Activated CD8-positive, alpha-beta memory T cell treated with anti-CD3 and anti-CD28 coated beads for 4 hours (primary cell): ENCODE measurements at places on chromosomes 1 and 21.

- DNase-seq, result no peak
These were observed 40.2 kb downstream of the LMO4 start for GRCh38 chr1:87368907-87369306.

DNA sequence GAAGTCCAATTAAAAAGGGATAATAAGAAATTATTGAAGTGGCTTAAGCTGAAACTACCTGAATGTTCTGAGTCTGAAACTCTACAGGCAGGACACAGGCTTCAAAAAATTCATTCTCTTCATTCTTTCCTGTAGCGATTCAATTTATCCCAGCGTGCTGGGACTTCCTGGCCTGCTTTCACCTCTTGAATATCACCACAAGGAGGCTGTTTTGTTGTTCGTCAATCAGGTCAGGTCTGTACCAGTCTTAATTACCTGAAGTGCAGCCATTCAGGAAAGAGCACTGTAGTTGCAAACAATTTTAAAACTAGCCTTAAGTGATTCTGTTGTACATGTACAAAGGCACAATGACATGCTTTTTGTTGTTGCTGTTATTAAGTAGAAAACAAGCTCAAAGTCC lies 38.4 kb downstream of the FYB2 start:
- DNase-seq, result no peak

DNA sequence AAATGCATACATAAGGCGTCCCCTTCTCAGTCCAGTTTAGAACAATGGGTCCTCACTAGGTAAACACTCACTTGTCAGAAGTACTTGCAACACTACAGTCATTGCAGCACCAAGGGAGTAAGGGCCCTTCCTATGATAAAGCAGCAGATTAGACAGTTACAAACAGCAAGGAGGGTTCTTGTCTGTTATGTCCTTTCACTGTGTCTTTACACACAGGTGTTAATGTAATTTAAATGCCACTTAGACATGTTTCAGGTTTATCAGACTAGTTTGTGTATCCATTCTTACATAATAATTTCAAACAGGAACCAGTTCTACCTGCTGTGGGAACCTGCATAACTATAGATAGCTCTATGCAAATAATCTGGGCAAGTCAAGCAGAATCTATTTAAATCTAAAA lies 105.6 kb upstream of the USH2A start:
- no peak for DNase-seq

DNA sequence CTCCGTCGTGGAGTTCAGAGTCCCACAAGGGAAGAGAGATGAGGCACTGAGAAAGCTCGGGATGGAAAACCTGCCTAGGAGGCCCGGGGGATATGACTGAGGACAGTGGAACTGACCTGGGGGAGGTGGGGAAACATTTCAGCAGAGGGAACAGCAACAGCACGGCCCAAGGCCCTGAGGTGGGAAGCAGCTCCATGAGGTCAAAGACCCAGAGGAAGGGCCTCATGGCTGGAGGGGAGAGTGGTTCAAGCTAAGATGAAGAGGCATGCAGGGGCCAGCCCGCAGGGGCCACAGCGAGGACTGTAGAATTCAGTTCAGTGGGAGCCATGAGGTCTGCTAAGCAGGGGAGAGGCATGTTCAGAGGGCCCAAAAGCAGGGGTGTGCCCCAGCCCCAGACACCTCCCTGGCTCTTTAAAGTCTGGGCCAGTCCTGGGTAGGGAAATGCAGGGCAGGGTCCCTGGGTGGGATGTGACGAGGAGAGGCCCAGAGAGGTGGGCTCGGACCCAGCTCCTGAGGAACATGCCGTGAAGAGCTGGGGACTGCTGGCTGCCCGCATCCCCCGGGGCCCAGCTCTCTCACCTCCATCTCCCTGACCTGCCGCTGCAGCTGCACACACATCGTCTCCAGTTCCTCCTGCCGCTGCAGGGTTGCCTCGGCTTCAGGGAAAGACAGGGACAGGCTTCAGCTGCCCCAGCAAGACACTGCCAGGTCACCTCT lies 9.9 kb downstream of the UBXN11 start:
- no peak for DNase-seq

DNA sequence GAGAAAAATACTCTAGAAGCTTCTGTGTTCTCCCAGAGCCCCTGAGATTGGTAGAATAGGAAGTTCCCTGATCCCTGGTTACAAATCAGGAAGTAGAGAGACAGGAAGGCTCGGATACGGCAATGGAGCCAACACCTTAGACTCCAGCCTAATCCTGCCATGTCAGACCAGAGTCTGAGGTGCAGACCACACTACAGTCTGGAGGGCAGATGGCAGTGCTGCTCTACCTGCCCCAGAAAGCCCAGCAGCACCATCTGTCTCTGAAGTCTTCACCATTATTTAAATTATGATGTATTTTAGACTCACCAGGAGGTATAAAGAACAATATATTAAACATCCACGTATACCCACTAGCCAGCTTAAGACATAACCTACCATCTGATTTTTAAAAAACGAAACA lies 93.0 kb downstream of the MTR start:
- no peak for DNase-seq

GRCh38 chr1:114088392-114089299 lies 65.0 kb downstream of the SYT6 start:
- no peak for DNase-seq

- DNase-seq, result no peak
These were observed 29.0 kb downstream of the JUN start for GRCh38 chr1:58754683-58755467.

GRCh38 chr1:147771226-147772125 lies 11.1 kb upstream of the GJA5 start:
- DNase-seq, result no peak

GRCh38 chr1:217072926-217073325 lies 349.7 kb upstream of the ESRRG start:
- no peak for DNase-seq

- no peak for DNase-seq
These were observed 972 bp downstream of the CFAP410 start for GRCh38 chr21:44337941-44338895.

GRCh38 chr1:31295874-31296485 lies 608 bp downstream of the SNRNP40 start:
- no peak for DNase-seq

- DNase-seq, result no peak
These were observed 2.9 kb downstream of the KRTAP10-7 start for GRCh38 chr21:44603109-44603875.

DNA sequence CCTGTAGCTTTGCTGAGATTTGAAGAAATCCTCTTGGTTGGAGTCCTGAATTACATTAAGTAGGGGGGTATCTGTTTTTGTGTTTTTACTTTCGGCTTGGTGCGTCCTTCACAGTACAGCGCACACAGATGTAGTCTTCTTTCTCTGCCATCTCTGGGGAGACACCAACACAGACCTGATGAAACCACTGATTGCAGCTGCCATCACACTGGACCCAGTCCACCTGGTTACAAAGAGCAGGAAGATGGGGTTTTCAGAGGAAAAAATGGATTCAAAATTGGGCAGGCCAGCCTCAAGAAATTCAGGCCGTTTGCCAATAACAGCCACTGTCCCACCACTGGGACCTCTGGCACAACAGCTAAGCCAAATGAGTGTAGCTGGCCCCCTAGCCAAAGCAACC lies 18.7 kb upstream of the SYT2 start:
- DNase-seq, result no peak

DNA sequence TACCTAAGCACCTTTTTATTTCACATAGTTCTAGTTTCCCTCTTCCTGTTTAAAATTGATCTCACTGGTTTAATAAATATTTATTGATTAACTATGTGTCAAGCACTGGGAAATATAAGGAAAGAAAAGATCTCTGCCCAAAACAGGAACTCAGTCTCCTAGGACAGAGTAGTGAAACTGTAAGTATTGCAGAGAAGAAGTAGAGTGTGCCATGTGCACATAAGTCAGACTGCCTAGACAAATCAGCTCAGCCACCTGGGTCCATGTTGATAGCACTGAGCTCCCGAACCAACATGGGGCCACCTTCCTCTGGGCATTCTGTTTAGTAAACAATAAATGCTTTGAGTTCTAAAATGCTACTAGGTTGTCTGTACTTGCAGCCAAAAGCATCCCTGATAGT lies 9.8 kb upstream of the SSX2IP start:
- DNase-seq, result no peak

GRCh38 chr1:200958597-200958996 lies 63.9 kb downstream of the INAVA start:
- no peak for DNase-seq

GRCh38 chr1:27603681-27604578 lies at the start of gene AHDC1:
TSS of gene AHDC1 (minus strand) at chr1:27604144. CDS start at chr1:27552115, 52,029 bp downstream.
- peak; percentile 79 for DNase-seq

DNA sequence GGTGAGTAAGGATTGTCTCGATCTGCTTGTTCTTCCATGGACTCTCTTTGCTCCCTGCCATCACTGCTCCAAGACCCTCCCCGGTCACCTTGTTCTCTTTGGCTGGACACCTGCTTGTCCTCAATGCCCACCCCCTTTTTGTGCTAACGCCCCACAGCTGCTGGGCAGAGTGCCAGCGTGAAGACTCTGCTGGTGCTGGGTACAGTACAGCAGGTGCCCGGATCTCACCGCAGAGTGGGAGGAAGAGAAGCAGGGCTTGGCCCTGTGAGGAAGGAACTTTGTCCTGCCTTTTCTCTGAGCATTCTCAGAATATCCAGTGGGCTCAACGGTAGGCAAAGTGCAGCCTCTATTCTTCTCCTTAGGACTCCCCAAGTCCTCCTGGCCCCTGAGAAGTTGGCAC lies 90.1 kb downstream of the PLXNA2 start:
- no peak for DNase-seq

GRCh38 chr21:33942426-33942825 lies 26.8 kb upstream of the ATP5PO start:
- DNase-seq, result no peak

DNA sequence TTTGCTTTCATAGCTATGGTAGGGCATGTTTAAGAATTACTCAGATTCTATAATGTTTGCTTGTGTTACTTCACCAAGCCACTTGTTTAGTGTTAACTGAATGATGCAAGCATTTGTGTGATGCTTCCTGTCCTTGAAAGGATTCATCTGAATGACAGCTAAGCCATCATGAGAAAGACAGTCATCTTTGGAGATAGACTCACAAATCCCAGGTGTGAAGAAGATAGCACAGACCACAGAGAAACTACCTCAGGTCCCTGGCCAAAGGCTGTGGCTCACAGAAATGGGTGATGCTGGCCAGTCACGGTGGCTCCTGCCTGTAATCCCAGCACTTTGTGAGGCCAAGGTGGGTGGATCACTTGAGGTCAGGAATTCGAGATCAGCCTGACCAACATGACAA lies 321.4 kb downstream of the DPYD start:
- no peak for DNase-seq

DNA sequence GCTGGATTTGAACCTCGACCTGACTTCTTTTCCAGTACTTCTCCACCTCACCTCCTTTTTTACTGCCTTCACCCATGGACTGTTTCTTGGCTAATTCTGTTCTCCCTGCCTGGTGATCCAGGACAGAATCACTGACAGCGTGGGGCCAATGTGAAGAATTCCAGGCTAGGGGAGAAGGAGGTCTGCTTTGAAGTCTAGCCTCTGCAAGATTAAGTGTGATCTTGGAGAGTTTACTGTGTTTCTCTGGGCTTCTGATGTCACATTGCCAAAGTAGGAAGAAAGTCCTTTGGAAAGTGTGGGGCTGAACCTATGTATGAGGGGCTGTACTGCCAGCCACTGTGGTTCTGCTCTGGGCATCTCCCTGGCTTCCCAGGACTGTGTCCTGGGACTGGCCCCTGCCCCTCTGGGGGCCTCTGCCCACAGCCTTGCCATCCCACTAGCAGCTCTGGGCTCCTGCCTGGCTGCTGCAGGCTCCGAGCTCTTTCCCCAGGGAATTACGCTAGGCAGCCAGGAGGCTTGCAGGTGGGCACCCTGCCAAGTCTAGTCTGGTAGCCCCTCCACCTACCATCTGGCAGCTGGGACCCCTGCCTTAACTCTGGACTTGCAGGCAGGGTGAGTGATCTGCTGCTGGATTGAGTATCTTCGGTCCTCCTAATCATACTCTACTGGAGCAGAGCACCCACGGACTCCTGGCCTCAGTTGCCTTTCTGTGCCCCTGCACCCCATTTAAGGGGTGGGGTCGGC lies 52.2 kb downstream of the YARS1 start:
- no peak for DNase-seq

GRCh38 chr1:169491845-169492281 lies 6.1 kb upstream of the SLC19A2 start:
- no peak for DNase-seq

DNA sequence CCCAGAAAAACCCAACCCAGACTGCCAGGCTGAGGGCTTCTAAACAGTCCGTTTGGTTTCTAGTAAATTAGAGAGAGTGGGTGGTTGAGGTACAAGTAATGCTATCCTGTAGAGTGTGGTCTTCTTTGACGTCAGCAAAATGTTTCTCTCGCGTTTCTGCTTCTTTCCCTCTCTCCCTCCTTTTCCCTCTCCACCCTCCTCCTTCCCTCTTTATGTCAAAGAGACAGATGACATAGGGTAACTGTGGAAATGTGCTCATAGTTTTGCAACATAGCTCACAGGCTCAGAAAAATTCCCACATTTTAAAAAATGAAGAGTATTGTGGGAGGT lies 158.3 kb downstream of the TOMM20 start:
- DNase-seq, result no peak

- no peak for DNase-seq
These were observed 171.1 kb downstream of the RHOU start for GRCh38 chr1:228906223-228906860.

DNA sequence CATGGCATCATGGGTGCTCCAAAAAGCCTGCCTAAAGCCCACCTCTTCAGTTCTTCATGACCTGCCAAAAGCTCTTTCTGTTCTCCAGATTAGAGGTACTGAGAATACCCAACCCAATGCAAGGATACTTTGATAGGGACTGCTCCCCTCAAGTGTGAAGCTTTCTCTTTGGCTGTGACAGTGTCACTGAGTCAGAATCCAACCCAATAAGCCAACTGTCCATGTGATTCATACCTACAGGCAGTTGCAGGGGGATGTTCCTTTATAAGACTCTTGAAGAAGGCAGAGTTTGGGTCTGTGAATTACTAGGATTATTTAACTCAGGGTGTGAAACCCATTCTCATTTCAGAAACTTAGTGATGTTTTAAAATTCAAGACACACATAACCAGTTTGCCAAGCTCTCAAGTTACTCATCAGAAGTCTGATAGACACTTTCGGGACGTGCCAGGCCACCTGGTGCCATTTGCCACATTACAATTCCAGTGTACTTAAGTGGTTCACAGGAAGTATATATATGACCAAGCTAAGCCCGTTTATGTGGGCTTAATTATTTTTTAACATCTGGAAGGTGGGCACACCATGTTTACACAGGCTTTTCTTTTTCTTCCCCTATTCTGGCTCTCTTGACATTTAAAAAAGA lies 265.8 kb downstream of the NFIA start:
- no peak for DNase-seq

DNA sequence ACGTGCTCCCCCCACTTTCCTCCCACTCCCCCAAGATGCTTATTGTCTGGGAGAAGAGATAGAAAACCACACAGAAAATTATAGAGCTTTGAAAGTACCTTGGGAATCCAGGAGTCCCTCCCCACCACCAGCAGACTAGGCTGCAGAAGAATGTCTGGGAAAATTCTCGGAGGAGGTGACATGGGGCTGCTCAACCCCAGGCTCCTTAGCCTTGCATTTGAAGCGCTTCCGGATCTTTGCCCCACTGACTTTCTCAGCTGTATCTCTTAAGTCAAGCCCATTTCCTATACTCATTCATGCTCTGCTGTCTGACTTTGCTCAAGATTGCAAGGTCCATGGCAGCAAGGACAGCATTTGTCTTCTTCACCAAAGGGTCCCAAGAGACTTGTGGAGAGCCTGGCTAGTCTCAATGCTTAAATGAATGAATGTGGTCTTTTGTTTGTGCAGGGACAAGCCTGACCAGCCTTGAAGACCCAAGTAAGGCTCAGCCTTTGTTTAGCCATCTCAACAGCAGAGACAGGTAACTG lies 38.0 kb downstream of the DNTTIP2 start:
- no peak for DNase-seq
